ENCODE measurements at places on chromosomes 7 and 10. TPM values are rescaled to one million over a fixed set of nuclear protein-coding genes. Genes with fewer than 3 reads are reported as not detected.

Gene EFCAB10
- total RNA-seq: not detected

DNA sequence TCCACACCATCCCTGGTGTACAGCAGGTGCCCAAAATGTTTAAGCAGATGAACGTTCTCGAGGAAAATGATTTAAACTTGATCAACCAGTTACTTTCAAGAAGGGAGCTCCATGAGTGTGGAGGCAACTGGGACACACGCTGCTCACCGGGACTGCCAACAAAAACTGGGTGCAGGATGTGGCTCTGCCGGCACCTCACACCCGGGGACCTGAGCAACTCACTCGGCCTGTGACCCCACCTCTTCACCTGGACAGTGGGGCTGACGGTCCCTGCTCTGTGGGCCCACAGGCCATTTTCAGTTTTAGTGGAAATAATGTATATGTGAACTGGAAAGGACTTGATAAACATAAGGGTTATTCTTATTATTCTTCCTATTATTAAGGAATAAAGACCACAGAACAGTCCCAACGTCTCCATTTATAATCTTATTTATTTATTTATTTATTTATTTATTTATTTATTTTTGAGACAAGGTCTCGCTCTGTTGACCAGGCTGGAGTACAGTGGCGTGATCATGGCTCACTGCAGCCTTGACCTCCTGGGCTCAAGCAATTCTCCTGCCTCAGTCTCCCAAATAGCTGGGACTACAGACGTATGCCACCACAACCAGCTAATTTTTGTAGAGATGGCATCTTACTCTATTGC is 60.6 kb downstream of the RGS10 start:
- DNase-seq: no peak

GRCh38 chr7:112197322-112197721 is 8.9 kb downstream of the DOCK4 start:
- DNase-seq: no peak

Gene UBE3C
- total RNA-seq: 85.2 TPM

DNA sequence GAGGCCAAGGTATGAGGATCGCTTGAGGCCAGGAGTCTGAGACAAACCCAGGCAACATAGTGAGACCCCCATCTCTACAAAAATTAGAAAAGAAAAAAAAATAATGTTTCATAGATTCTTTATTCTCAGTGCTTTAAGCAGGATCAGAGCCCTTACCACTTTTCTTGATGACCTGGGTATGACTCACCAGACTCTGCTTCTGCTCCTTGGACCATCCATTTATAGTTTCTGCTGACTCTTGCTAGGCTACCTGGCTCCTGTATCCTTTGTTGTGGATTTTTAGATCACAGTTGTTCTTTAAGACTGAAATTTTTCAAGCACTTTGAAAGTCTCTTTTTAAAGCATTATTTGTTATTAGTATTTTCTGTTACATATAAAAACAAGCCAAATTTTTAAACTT is 411.1 kb downstream of the GFRA1 start:
- DNase-seq: no peak

DNA sequence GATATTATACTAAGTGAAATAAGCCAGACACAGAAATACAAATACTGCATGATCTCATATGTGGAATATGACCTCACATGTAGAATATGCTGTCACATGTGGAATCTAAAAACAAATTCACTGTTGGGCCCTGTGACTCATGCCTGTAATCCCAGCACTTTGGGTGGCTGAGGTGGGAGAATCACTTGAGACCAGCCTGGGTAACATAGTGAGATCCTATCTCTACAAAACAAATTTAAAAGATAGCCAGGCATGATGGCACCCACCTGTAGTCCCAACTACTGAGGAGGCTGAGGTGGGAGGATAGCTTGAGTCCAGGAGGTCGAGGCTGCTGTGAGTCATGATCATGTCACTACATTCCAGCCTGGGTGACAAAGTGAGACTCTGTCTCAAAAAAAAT is 160.3 kb downstream of the PTEN start:
- no peak for DNase-seq

DNA sequence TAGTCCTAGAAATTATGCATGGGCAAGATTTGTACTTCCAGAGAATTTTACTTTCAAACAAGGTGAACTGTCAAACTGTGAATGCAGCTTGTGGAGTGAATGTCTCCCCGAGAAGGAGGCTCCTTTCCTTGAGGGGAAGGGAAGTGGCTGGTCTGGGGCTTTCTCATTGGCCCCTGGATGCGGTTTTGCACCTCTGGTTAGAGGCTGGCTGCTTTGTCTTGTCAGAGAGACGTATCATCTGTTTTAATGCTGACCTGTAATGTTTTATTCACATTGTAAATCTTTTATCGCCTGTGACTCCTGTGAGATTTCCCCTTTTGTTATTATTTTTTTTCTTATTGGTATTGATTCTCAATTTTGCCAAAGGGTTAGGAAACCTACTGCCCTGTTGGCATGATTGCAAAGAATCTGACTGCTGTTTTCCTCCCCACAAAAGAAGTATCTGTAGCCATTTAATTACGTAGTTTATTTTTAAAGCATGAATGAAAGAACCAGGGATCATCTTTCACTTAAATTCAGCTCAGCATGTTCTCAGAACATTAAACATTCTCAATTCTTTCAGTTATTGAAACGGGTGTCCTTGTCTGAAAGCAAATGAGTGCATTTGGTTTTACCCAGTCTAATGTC is 238.3 kb upstream of the NFE2L3 start:
- DNase-seq: no peak

DNA sequence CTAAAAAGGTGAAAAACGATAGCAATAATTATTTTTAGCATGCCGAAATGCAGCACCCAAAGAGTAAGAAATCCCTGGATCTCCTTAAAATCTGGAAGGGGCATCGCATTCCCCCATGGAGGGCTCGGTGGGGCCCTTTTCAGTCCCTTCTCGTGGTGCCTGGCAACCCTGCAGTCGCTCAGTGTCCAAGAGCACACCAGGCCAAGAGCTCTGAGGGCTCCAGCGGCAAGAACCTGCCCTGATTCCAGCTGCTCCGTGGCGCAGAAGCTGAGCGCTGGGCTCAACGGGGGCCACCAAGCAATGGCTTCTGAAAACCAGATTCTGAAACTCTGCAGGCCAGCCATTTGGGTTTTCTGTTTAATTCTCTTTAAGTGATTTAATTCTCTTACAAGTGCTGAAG is 131.2 kb downstream of the PRKAG2 start:
- DNase-seq: no peak

Gene C1QL3
- total RNA-seq: 0.35 TPM

Gene INHBA
- total RNA-seq: 20.2 TPM

GRCh38 chr10:78465431-78465830 is 431.8 kb downstream of the RPS24 start:
- no peak for DNase-seq

- DNase-seq: no peak
These were observed 261.1 kb upstream of the RNF32 start for GRCh38 chr7:156379324-156380070.

DNA sequence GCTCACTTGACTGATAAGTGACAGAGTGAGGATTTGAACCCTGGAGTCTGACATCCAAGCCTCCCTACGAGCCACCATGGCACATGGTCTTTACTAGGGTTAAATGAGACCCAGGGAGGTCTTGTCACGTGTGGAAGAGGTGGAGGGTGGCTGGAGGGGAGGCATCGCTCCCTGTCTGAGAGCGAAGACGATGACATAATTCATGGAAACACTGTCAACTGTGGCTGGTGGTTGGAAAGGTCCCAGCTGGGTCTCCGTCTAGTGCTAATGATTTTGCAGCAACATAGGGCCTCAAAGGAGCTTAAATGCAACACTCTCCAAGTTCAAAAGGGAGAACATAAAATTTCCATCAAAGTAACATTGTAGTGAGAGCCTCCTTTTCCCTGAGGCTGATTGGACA is 99.9 kb upstream of the BAIAP2L1 start:
- no peak for DNase-seq

- DNase-seq: no peak
These were observed 20.5 kb upstream of the SLC16A12 start for GRCh38 chr10:89555688-89556445.

DNA sequence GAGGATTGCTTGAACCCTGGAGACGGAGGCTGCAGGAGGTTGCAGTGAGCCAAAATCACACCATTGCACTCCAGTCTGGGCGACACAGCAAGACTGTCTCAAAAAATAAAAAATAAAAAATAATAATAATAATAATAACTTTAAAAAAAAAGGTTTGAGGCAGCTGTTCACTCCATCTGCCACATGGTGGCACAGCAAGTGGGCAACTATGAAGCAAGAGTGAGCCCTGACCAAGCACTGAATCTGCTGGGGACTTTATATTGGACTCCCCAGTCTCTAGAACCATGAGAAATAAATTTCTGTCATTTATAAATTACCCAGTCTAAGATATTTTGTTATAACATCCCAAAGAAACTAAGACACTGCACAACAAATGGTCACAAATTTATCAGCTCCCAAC is 14.6 kb upstream of the BRI3 start:
- DNase-seq: no peak

DNA sequence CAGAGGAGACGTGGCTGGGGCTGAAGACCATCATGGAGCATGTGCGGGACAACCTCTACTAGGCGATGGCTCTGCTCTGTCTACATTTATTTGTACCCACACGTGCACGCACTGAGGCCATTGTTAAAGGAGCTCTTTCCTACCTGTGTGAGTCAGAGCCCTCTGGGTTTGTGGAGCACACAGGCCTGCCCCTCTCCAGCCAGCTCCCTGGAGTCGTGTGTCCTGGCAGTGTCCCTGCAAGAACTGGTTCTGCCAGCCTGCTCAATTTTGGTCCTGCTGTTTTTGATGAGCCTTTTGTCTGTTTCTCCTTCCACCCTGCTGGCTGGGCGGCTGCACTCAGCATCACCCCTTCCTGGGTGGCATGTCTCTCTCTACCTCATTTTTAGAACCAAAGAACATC is 22.0 kb upstream of the CPA5 start:
- no peak for DNase-seq

- no peak for DNase-seq
These were observed 21.9 kb downstream of the ATXN7L1 start for GRCh38 chr7:105854498-105854897.

Gene MBL2
- not detected for total RNA-seq

DNA sequence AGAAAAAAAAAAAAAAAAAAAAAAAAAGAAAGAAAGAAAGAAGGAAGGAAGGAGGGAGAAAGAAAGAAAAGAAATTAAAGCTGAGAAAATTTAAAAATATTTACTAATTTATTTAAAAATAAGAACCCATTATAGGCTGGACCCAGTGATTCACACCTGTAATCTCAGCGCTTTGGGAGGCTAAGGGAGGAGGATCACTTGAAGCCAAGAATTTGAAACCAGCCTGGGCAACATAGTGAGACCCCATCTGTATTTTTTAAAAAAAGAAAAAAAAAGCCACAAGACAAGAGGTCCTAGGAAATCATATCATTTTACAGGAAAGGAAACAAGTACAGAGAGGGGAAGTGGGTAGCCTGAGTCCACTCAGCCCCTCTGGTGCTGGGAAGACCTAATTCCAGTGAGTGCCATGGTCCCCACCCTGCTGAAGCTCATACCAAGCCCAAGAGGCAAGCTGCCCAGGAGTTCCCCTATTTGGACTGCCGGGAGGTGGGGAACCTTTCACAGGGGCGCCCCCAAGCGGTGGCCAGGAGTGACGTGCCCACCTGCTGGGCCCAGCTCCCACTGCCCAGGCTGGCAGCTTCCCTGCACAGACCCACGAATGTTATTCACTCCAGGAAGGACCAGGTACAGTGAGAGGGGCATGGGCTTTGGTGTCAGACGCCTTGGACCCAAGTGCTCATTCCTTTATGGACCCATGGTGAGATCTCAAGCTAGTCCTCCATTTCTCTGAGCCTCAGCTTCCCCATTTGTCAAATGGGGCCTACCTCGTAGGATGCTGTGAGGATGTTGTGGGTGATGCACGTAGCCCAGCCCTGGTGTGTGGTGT is 133.6 kb downstream of the ZMIZ1 start:
- no peak for DNase-seq

- DNase-seq: no peak
These were observed 40.3 kb upstream of the BHLHA15 start for GRCh38 chr7:98170966-98171365.

Gene TM9SF3
- total RNA-seq: 62.2 TPM

- DNase-seq: no peak
These were observed 14.5 kb downstream of the PSAP start for GRCh38 chr10:71836596-71836974.

GRCh38 chr7:139708541-139708940 is 69.3 kb downstream of the HIPK2 start:
- no peak for DNase-seq

- DNase-seq: no peak
These were observed 45.6 kb downstream of the JCAD start for GRCh38 chr10:30013757-30014156.

DNA sequence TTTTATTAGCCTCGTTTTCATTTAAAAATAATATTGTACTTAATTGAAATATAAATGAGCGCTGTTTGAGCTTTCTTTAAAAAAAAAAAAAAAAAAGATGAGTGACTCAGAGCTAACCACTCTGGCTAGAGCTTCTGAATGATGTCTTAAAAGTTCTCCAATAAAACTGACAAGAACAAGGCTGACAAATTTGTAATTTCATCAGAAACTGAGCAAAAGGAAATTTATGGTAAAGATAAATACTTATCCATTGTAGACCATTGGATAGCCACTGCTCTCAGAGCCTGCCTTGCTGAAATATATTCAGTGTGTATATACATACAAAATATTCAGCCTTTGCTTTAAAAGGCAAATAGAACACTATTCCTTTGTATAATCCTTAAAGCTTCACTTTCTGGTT is 91.2 kb upstream of the OIT3 start:
- DNase-seq: no peak

All from glomerular endothelial cell (primary cell).